ENCODE measurements at places on chromosomes 5 and 9.

- DNase-seq = no peak
Measured at GRCh38 chr9:77673941-77674791, 26.0 kb upstream of the GNA14 start.

- no peak for DNase-seq
Measured at GRCh38 chr5:74725331-74725730, 40.3 kb downstream of the HEXB start.

- no peak for DNase-seq
Measured at GRCh38 chr9:124747065-124747464, 24.0 kb downstream of the NR6A1 start.

DNA sequence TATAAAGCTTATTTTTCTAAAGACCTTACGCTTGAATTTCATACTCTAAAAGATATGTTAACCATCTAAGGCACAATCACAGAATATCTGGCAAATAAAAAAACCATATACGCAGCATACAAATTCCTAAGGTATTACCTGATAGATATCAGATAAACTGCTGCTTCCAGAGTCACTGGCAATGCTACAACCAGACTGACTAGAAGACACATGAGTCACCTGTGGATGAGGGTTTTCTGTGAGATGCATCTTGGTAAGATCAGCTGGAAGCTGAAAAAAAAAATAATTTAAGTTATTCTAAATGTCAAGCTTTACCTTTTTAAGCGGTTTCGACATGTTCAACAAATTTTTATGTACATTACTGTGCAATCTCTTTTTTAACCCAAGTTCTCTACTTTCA, 113.8 kb downstream of the RAPGEF6 start:
- no peak for DNase-seq

DNA sequence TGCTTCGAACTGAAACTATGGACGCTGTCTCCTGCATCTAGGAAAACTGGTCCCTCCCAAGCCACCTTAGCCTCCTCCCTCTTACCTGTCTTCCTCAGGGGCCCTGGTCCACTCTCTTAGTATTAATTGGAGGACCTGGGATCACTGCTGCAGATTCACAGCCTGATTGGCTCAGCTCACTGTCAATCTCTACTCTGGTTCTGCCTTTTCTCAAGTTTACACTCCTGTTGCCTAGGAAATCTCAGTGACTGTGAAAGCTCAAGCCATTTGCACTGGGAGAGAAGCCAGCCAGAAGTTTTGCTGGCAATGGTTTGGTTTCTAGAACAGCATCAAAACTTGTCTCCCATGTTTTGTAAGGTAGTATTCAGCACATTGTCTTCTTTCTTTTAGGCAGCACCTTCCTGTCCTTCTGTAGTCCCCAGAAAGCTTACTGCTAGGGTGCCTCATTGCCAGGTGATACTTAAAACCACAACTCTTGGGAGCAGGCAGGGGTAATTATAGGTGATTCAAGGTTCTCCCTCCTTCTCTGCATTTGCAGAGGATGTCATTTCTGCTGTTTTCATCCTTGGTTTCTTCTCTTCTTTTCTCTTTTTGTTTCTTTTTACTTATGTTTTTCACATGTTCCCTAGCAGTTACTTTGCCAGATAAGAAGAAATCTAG, at the start of gene CAPSL:
CAPSL (minus strand) TSS at position 55 of the 660 bp plus-strand sequence. CDS start 17,502 bp downstream, outside the sequence.
- no peak for DNase-seq

GRCh38 chr9:95495961-95496360, 20.8 kb downstream of the PTCH1 start:
- DNase-seq = no peak

DNA sequence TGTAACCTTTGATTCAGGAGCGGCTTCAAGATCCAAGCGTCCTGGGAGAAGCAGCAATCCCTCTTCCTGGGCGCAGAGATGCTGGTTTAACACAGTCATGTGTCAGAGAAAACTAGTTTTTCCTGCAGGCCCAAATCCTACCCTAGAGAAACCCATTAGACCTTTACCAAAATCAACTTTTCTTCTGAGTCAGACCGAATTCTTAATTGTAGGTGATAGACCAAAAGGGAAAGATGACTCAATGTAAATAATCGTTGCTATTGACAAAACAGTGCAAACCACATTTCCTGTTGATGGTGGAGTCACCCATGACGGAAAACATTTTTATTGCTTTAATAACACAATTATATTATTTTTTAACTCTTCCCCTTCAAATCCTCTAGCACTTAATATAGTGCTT, 40.1 kb downstream of the SLC1A1 start:
- no peak for DNase-seq

DNA sequence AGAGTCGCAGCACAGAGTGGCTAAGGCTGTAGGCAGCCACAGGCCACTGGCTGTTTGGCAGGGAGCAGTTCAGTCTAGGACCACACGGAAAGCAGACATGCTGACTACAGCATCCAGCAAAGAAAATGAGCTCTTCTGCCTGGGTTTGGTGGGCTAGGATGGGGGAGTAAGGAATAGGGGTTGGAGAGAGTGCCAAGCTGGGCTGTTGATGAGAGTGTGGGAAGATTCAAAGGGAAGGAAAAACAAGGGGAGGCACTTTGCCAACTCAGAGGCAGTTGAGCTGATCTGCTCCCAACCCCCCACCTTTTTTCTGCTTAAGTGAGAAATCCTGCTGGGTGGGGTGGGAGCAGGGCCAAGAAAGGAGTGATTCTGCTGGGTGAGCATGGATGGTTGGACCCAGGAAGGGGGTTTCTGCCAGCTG, 35.9 kb downstream of the SVEP1 start:
- DNase-seq = no peak

DNA sequence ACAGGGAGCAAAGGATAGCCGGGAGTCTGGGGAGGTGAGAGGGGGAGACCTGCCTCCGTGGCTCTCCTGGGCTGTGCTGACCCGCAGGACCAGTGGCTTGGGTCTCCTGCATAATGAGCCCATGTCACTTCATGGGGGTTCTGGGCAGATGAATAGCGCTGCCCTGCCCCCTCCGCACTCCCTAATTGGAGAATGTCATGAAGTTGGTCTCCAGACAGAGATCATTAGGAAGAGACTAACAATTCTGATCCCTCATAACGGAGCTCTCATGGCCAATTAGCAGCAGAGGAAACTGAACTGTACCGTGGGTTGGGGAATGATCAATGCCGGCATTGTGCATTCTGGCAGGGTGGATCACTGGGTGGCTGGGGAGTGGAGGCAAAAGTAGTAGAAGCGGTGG, 186.1 kb downstream of the FSTL4 start:
- DNase-seq = no peak

DNA sequence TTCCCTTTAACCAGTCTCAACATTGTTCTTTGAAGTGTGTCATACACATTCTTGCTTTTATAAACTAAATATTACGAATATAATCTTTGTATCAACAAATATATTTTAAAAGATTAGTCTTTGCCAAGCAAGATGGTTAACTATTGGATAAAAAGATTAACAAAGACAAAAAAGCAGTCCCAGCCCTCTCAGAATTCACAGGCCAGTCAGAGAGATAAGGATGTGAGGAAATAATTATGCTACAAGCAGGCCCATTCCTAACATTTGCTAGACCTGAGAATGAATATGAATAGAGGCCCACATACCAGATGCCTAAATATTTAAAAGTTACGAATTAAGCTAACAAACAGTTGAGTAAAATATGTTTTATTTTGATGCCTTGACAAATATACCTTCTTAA, 457.7 kb downstream of the CETN3 start:
- no peak for DNase-seq

DNA sequence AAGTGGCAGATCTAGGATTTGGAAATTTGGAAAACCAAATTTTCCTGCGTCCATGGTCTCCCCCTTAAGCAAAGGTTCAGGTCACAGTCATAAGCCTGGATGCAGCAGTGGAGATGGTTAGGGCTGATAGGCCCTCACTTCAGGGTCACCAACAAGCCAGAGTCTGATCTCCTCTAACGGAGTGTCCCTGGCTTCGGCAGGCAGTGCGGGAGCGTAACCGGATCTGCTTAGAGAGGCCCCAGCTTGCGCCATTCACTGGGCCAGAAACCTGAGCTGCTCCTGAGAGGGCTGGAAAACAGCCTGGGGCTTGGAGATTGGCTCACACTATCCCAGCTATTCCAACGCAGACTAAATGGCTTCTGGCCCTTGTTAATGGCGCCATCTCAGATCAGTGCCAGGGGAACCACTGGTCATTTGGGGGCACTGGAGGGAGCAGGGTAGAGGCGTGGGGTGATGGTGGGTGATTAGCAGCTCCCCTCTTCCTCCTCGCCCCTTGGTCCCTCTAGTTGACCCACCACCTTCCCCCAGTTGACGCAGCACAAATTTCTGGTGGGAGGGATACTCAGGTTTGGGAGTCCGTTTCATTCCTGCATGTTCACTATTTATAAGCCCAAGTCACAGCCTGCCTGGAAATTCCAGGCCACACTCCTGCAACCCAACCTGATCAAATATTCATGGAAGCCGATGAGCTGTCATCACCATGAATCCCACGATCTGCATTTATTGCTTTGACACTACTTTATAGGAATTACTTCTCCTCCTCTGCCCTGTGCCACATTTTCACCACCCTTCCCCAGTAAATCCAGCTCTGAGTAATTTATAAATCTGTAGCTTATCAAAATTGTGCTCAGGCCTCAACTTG, 134.6 kb upstream of the CPEB4 start:
- no peak for DNase-seq

GRCh38 chr5:12679731-12680130, 775.5 kb upstream of the CTNND2 start:
- no peak for DNase-seq

GRCh38 chr5:158727771-158728311, 371.9 kb downstream of the EBF1 start:
- no peak for DNase-seq

DNA sequence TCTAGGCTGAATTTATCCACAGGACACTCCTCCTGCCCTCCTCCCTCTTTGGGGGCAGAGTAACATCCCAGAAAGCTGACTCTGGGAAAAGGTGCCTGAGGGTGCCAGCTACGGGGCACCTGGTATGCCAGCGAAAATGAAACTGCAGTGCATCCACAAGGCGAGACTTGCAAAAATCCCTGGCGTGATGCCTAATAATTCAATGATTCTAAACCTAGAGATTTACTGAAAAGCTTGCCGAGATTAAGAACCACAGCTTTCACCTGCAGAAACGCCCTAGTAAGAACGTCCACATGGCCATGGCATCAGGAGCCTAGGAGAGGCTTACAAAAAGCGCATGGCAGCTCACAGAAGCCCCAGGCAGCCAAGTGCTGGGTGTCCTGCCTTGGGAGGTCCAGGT, 20.9 kb downstream of the CCNJL start:
- no peak for DNase-seq

DNA sequence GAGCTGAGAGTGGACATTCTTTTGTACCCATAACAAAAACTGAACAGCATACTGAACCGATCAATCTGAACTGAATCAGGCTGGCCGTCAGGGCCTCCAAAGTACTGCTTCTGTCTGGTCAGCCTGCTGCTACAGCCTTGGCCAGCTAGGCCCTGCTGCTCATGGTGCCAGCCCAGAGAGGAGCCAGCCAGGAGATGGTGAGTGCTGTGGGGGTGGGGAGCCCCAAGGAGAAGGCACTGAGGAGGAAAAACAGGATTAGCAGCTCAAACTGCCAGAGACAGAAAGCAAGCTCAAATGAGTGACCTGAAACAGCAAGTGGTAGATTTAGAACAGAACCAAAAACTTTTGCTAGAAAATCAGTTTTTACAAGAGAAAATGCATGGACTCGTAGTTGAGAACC, 23.9 kb downstream of the SRP19 start:
- DNase-seq = no peak

- no peak for DNase-seq
Measured at GRCh38 chr5:75320371-75320770, 16.6 kb upstream of the HMGCR start.

DNA sequence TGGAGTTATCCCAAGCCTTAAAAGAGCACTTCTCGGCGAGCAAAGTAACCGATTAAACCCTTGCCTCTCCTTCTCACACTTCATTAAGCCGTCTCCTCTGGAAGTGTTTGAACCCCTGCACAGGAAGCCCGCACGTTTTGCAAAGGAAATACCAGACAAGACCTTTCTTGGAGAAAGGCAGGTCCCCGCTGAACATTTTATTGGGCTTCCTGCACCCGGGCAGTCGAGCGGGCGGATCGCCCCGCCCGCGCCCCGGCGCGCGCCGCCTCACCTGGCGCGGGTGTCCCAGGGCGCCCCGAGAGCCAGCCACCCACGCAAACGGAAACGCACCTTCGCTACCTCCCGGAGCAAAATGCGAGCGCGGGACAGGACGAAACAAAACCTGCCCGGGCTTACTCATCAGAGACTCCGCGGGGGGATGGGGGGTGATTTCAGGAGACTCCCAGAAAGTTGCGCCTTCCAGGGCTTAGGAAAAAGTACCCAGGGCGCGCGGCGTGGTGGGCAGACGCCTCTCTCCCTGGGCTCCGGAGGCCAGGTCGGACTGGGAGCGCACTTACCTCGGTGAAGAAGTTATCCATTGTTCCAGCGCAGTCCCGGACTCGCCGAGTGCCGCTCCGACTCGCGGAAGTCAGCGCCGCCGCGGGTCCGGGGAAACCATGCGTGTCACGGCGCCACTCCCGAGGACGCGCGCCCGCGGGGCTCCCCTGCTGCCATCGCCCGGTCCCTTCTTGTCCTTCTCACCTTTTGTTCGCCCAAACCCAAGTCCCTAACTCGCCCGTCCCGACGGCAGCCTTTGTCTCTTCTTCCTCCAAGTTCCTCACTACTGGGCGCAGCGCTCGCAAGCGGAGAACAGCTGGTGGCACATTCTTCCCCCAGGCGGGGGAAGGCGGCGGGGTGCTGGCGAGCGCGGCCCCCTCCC, 598 bp downstream of the MYO10 start:
- DNase-seq = no peak

DNA sequence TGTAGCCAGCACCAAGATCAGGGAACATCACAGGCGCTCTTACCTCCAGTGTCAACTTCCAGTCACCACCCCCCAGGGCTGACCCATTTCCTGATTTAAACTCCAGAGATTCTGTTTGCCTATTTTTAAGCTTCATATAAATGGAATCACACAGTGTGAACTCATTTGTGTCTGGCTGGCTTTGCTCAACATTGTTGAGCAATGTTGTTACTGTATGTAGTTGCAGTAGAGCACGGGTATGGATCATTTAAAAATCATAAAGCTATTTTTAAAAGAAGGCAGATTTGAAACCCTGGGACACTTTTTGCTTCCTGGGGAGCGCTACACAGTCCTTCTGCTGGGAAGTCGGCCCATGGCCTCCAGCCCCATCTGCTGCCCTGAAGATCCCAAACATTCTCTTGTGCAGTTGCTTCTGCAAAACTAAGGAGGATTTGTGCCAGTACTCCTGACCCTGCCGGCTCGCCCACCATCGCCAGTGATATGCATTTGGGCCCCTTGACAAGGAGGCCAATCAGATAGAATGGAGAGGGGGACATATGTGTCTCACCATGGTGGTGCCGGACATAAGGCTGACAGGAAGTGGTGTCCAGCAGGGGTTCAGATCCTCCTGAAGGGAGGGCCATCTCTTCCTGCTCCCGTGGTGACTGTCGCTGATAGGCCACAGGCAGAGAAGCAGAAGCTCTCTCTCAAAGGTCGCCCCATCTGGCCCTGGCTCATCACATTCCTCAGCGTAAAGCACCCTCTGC, 13.3 kb downstream of the DCANP1 start:
- no peak for DNase-seq

GRCh38 chr9:33133186-33133585, 34.0 kb downstream of the B4GALT1 start:
- no peak for DNase-seq

Measured in stimulated activated CD8-positive, alpha-beta memory T cell treated with anti-CD3 and anti-CD28 coated beads, Interleukin-15, amount 100 ng/mL, for 1 hour (primary cell).